ENCODE measurements at places on chromosomes 6 and 20.

DNA sequence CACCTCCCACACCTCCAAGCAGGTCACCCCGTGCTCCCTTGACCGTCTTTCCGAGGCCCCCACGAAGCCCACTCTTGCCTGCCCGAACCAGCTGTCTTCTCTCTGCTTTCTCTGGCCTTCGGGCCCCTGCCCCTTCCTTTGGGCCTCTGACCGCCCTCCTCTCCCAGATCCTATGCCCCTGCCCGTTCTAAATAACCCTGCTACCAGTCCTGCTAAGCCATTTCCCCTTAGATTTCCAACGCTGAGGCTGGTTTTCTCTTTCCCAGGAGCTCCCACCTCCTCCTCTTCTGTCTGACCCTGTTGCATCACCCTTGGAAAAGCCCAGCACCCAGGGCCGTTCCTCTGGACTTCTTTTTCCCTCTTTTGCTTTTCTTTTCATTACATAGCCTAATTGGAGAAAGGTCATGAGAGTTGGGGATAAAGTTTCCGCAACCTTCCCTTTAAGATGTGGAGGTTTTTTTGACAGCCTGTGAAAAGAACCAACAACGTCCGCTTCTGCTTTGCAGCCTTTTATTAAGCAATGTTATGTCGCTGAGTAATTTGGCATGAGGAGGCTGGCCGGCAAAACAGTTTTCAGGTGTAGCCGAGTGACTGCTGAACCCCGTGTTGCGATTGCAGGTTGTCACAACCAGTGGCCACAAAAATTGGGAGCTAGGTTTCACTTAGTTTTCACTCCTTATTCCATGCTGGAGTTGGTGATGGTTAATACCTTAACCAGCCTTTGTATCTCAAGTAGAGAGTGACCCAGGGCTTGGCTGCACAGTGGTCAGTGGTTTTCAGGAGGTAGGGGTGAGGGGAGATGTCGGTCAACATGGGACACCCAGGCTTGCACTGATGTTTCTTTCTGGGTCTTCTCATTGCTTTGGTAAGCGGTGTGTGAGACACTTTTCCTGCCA is 970 bp downstream of the BLTP3A start:
- no peak for DNase-seq

GRCh38 chr6:90274451-90275030 is 22.1 kb downstream of the BACH2 start:
- DNase-seq: peak; percentile 87

DNA sequence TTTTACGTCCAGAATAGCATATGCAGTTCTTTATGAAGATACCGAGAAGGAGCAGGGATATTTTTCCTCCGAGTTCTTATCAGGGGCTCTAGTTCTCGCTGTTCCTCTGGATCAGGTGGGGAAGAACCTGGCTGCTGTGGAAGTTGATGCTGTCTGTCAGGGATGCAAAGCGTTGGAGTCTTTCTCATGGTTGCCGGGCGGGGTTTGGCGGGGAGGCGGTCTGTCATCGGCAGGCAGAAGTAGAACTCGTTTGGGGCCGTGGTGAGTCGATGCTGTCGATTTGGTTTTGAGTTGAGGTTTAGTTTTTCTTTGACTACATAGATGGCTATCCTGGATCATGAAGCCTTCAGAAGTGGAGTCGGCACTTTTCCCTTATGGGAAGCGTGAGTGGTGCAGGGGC is 691.2 kb downstream of the QKI start:
- no peak for DNase-seq

GRCh38 chr20:44001667-44002596 is 87.3 kb downstream of the TOX2 start:
- no peak for DNase-seq

DNA sequence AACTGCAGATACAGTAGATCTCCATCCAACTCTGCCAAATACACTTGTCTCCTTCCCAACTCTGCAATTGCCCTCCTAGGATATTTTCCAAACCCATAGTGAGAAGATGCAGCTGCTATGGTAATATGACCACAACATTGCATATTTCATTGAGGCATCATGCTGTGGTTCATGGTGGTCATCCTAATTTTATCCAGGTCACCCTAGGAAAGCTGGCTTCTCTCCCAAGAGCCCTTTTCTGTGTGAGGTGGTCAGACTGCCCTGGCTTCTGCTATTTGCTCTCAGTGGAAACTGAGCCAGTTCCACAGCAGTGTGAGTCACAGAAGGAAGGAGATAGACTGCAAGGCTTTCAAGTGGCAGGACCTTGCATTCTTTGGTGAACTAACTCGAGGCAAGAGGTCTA is 5.5 kb downstream of the OGFRL1 start:
- DNase-seq: no peak

- DNase-seq: no peak
Measured at GRCh38 chr6:5205035-5205507, 55.7 kb downstream of the LYRM4 start.

DNA sequence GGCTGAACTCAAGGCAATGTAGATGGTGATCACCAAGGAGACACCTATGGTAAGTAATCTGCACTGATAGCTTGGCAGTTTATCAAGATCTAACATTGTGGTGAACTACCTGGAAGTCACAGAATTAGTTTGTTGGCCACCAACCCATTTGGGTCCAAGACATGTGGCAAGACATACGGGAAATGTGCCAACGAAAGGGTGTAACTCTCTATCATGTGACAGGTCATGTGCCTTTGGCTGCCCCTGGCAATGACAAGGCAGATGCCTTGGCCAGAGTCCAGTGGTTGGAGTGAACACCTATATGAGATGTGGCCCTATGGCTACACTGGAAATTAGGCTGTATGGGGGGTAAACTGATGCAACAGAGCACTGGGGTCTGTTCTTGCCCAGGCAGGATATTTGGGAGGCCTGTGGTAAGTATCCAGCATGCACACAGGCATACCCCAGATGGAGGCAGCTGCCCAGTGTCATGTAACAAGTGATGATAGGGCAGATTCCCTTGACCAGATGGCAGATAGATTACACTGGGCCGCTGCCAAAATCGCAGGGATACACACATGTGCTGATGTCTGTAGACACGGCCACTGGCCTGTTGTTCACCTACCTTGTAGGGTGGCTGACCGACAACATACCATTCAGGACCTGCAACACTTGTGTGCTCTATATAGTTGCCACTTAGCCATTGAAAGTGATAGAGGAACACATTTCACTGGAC is 35.5 kb upstream of the HSF2 start:
- DNase-seq: no peak
